ENCODE measurements at places on chromosomes 1 and 21.

- no peak for DNase-seq
Observed at GRCh38 chr1:24424990-24425389, 9.4 kb downstream of the NIPAL3 start.

GRCh38 chr1:51491166-51491981 lies 27.7 kb downstream of the EPS15 start:
- no peak for DNase-seq

- DNase-seq = no peak
Observed at GRCh38 chr1:246803373-246803772, 79.2 kb downstream of the SCCPDH start.

DNA sequence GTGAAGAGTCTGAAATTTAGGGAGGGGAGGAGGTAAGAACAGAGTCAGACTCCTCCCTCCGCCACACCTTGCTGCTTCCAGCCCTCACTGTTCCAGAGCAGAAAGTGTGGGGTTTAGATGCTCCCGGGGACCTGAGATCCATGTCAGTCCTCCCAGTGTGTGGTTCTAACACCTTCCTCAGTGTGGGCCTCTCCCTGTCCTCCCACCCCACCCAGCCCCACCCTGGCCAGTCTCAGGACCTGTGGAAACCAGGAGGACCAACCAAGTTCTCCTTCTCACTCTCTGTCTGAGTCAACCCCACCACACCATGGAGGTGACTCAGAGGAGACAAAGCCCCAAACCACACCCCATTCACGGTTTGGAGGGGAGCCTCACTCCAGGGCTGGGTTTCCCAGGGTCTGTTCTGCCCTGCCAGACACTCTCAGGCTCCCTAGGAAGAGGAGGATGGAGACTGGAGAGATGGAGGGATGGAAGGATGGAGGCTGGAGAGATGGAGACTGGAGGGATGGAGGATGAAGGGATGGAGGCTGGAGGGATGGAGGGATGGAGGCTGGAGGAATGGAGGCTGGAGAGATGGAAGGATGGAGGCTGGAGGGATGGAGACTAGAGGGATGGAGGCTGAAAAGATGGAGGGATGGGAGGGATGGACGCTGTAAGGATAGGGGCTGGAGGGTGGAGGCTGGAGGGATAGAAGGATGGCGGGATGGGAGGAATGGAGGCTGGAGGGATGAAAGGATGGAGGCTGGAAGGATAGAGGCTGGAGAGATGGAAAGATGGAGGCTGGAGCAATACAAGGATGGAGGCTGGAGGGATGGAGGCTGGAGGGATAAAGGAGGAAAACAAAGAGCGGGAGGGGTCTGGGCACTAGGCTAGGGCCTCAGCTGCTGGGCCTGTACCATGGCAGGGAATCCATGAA lies 100.9 kb upstream of the RUNX3 start:
- peak; percentile 61 for DNase-seq

- DNase-seq = no peak
Observed at GRCh38 chr1:94093996-94094395, 27.0 kb downstream of the ABCA4 start.

- no peak for DNase-seq
Observed at GRCh38 chr21:38679534-38679933, 126.2 kb upstream of the ETS2 start.

GRCh38 chr1:165928075-165928731 lies 100.8 kb downstream of the UCK2 start:
- DNase-seq = peak; percentile 2

GRCh38 chr1:187837787-187838186 lies 1009.0 kb downstream of the PLA2G4A start:
- no peak for DNase-seq

- no peak for DNase-seq
Observed at GRCh38 chr1:14520514-14521163, 77.8 kb upstream of the KAZN start.

- DNase-seq = no peak
Observed at GRCh38 chr21:31305888-31306287, 38.2 kb downstream of the TIAM1 start.

DNA sequence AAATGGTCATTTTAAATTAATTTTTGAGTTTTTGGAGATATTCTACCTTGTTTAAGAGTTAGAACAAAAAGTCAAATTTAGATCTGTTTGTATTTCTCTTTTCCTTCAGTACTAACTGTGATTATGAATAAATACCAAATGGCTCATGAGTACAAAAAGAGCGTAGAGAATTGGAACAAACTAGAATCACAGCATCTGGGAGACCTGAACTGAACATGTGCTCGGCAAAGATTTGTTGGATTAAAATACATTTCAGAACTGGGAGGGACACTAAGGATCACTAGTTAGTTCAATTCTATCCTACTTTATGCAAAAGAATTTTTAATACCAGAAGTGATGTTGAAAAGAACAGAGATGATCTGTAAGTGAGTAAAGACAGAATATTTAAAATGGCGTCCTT lies 19.5 kb downstream of the OLFM3 start:
- no peak for DNase-seq

GRCh38 chr1:67713057-67713846 lies 28.3 kb downstream of the GADD45A start:
- DNase-seq = no peak

GRCh38 chr1:225987491-225988316 lies 11.4 kb downstream of the SDE2 start:
- no peak for DNase-seq

- DNase-seq = no peak
Observed at GRCh38 chr21:26962621-26963181, 4.2 kb downstream of the ADAMTS5 start.

GRCh38 chr1:5410652-5411051 lies 581.6 kb downstream of the NPHP4 start:
- DNase-seq = no peak

- DNase-seq = no peak
Observed at GRCh38 chr1:151868486-151868885, 15.0 kb upstream of the THEM5 start.

DNA sequence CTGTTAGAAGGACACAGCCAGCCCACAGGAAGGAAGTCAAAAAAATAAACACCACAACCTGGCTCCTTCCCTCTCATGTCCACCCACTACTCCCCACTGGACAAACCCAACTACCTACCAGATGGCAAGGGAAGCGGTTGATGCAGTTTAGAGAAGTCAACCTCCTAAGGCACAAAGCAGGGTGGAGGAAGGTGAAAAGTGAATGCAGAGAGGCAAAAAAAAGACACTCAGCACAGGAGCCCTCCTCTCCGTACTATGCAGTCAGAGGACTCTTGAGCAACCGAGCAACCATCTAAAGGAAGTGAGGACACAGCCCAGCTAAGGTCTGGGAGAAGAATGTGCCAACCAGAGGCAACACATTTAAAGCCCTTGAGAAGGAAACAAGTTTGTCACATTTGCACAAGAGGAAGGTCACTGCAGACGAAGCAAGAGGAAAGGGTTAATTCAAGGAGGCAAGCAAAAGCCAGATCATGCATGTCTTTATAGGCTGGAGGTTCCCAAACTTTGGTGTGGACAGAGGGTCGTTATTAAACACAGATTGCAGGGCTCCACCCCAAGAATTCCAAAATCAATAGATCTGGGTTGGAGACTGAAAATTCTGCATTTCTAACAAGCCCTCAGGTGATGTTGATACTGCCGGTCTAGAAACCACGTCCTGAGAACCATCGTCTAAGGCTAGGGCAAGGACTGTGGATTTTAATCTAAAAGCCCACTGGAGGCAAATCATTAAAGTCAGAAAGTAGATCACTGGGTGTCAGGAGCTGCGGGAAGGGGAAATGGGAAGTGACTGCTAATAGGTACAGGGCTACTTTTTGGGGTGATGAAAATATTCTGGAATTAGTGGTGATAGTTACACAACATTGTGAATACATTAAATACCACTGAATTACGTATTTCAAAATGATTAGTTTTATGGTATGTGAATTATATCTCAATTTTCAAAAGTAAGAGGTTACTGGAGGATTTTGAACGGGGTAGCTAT lies 19.7 kb downstream of the TP53BP2 start:
- DNase-seq = no peak

DNA sequence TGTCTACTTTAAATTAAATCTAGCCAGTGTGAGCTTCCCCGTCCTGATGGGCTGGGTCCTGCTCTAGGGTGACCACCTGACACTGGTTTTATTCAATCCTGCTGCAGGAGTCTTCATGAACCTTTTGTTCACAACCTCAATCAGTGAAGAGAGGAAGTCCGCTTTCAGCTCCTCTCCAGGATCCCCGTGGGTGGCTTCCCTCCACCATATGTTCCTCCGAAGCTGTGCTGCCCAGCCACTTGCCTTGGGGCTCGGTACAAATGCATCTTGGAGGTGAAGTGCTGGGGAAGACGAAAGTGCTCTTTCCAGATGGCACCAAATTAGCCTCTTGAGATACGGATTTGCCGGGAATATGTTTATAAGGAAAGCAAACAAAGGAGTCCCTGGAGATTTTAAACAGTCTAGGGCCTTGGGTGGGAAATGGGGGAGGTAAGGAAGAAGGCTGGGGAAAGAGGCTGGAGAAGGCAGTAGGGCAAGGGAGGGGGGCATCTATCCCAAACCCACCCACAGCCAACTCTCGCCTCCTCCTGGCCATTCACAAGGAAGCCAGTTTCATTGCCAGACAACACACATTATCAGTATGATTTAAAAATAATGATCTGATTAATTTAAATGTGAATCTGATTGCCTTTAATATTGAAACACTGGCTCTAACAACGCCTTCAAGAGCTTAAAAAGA lies 430.8 kb downstream of the DISC1 start:
- DNase-seq = no peak

GRCh38 chr1:115933625-115934024 lies 42.7 kb upstream of the SLC22A15 start:
- no peak for DNase-seq

DNA sequence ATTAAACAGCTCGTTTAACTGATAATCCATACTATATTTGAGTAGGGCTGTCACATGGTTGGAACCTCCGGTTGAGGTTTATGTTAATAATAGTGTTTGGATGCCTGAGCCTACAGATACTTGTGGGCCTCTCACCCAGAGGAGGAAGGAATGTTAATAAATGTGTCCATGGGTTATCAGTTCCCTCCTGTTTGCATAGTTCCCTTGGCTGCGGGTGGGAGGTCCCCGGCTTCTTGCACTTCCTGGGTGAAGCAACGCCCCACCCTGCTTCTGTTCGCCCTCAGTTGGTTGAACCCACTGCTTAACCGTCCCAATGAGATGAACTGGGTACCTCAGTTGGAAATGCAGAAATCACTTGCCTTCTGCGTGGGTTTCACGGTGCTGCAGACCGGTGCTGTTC lies 23.6 kb upstream of the GBP1 start:
- DNase-seq = no peak

DNA sequence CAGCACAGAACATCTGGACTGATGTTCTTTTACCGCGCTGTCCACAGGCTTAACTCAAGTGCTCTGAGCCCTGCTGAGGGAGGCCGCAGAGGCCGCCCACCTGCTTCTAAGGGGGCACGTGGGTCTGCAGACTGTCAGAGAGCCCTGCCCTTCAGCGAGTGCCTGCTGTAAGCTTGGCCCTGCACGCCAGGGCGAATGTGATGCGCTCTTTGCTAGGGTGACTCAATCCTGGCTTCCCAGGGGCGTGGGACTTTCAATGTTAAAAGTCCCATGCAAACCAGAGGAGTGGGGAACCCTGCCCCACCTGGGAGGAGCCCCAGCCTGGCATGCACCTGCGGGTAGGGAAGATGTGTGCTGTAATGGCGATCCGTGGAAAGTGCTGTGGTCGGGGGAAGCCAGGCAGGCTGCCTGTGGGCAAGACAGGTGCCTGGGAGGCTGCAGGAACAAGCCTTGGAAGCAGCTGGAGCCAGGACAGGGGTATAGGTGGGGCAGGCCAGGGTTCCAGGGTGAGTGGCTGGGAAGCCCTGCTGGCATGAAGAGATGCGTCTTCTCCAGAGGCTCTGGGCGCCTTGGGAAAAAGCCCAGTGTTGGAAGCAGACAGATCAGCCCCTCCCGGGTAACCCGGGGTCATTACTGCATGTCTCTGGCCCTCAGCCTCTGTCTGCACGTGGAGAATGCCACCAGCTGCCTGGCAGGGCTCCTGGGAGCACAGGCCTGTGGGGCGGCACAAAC lies 594 bp upstream of the PANK4 start:
- DNase-seq = peak; percentile 32

- no peak for DNase-seq
Observed at GRCh38 chr1:84971957-84972356, 25.0 kb downstream of the MCOLN2 start.

DNA sequence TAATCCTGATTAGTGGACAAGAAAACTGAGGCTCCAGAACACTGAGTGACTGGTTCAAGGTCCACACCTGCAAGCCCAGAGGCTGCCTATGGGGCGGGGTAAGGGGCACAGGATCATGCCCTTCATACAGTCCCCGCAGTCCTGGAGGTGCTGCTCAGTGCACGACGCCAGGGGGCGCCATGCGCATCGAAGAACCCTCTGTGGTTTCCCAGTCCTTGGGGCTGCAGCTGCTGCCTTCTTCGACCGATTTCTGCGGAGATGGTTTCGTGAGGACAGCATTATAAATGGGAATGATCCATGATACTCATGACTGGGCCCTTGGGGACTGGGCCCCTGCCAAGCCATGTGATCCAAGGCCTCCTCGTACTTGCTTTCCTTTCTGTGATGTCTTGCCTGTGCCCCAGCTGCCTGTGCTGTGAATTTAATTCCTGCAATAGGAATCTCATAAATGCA lies 37.1 kb upstream of the ARHGEF10L start:
- DNase-seq = no peak

GRCh38 chr1:114685851-114686250 lies 9.5 kb downstream of the AMPD1 start:
- DNase-seq = no peak

- DNase-seq = peak; percentile 89
Observed at GRCh38 chr1:37477198-37477931, 3.0 kb downstream of the ZC3H12A start.

DNA sequence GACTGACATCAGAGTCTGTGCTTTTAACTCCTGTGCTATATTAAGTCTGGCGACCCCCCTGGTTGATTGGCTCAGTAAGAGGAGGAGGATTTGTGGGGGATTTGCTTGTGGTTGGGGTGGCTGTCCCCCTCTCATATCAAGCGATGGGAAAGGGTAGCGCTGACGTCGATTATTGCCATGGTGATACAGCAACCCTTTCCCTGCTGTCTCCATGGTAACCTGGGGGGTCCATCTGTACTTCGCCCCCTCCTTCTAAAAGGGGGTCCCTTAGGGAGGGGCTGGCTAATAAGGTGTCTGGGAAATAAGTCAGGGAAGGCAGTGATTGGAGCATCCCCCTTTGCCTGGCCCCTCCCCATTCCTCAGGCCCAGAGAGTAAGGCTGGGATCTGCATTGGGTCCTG lies 4.7 kb downstream of the FAM229A start:
- no peak for DNase-seq

DNA sequence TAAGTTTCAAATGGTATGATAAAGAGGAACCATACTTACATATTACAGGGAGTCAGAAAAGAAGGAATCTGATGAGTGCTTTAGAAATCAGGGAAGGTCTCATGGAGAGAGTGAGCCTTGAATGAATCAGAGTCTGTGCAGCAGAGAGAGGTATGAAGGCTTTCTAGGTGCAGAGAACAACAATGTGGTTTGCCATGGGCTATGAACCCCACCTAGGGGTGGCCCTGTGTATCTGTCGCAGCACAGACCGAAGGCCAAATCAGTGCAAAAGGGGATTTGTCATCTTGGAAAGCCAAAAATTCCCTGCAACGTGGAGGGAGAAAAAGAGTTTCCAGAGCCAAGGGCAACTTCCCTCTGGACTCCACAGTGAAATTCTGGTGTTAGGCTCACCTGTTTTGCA lies 3.5 kb downstream of the PAPPA2 start:
- no peak for DNase-seq

Measured in stimulated activated CD8-positive, alpha-beta memory T cell treated with anti-CD3 and anti-CD28 coated beads, Interleukin-15, amount 100 ng/mL, for 4 hours (primary cell).